ENCODE measurements at places on chromosomes 4 and X.

GRCh38 chr4:22485737-22486136 lies 30.1 kb downstream of the ADGRA3 start:
- no peak for DNase-seq

GRCh38 chrX:97397371-97397770 lies 513.7 kb downstream of the RPA4 start:
- no peak for DNase-seq

- no peak for DNase-seq
Measured at GRCh38 chrX:10457092-10457491, 163.3 kb downstream of the MID1 start.

GRCh38 chrX:65697211-65697641 lies 29.8 kb downstream of the MSN start:
- DNase-seq = no peak

- no peak for DNase-seq
Measured at GRCh38 chr4:84028340-84028739, 470.8 kb downstream of the NKX6-1 start.

All from SHP77 treated with DMSO at 0.1 percent for 48 hours (cell line).